ENCODE measurements at places on chromosomes 5 and 9.

GRCh38 chr9:117344892-117345660 is 69.8 kb downstream of the ASTN2 start:
- no peak for DNase-seq
- no peak overlapping the region for H3K4me3 ChIP-seq
- no peaks in the 10 kb centered on the region for H3K36me3 ChIP-seq

DNA sequence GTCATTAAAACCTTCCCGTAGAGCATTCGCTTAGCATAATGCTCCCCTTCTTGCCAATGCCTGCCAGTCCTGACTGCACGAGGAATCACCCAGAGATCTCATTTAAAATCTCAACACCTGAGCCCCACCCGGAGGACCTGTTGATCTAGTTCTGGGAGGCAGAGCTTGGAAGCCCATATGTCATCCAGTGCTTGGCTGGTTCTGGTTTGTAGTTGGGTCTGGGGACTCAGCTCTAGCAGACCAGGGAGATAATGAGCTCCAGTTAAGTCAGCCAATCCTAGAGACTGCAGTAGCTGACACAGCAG is 131.8 kb upstream of the DAP start:
- no peaks in the 10 kb centered on the region for H3K27me3 ChIP-seq
- no peaks in the 10 kb centered on the region for H3K36me3 ChIP-seq
- H3K4me1 ChIP-seq: no peaks in the 10 kb centered on the region
- no peak for DNase-seq
- no peak overlapping the region for H3K27ac ChIP-seq
- H3K4me3 ChIP-seq: no peak overlapping the region

DNA sequence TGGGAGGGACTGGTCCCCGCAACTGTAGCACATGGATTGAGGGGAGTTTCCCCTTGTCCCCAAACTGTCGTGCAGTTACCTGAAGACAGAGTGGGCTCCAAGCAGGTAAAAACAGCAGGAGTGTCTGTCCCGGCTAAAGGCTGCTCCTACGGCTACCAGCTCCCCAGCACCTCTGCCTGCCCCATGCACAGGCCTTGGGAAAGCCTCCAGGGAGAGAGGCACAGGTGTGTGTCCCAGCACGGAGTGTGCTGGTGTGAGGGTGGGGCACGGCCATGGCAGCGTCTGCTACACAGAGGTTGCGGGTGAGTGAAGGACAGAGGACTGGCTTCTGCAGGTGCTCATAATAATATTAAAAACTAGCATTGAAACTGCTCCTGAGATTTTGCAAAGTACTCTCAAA is 30.4 kb downstream of the STC2 start:
- H3K27me3 ChIP-seq: no peaks in the 10 kb centered on the region
- H3K27ac ChIP-seq: no peak overlapping the region
- no peak overlapping the region for H3K4me3 ChIP-seq
- H3K36me3 ChIP-seq: no peaks in the 10 kb centered on the region
- peaks cover 21% of the 10 kb centered on the region for H3K4me1 ChIP-seq

DNA sequence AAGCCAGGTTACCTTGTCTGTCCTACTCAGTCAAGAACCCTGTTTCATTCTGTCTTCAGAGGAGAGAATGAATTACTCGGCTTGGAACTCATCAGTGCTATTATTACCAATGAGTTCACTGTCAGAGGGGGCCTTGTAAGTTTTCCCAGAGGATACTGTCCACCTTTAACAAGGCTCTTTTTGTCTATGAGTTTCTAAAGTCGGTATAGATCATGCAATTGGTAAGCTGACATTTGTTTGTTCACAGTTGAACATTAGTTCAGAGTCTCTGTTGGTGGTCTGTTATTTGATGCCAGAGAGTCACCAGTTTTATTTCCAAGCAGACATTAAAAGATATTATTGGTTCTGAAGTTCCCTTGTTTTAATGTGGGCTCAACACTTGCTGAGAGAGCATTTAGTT is 58.1 kb upstream of the DHFR start:
- H3K27ac ChIP-seq: no peak overlapping the region
- H3K36me3 ChIP-seq: no peaks in the 10 kb centered on the region
- H3K27me3 ChIP-seq: no peaks in the 10 kb centered on the region
- H3K4me3 ChIP-seq: no peak overlapping the region
- H3K4me1 ChIP-seq: peaks cover 6% of the 10 kb centered on the region

GRCh38 chr9:125409217-125409636 is 147.6 kb downstream of the GAPVD1 start:
- no peak for DNase-seq

DNA sequence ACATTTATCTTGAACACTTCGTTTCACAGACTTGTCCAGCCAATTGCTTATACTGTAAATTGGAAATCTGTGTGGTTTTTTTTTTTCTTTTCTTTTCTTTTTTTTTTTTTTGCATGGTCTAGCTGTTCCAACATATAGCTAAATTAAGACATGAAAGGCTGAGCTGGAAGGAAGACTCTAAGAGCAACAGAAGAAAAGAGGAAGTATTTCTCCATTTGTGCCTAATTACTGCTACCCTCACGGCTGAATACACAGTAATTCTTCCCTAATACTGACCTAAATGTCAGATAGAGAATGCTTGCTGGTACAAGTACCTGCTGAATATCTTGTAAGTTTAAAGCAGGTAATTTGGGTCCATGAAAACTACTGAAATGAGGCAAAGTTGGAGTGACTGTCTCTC is 11.0 kb upstream of the HAPLN1 start:
- no peak overlapping the region for H3K4me3 ChIP-seq
- no peaks in the 10 kb centered on the region for H3K4me1 ChIP-seq
- no peak overlapping the region for H3K27ac ChIP-seq
- no peaks in the 10 kb centered on the region for H3K36me3 ChIP-seq
- no peak for DNase-seq
- no peaks in the 10 kb centered on the region for H3K27me3 ChIP-seq

DNA sequence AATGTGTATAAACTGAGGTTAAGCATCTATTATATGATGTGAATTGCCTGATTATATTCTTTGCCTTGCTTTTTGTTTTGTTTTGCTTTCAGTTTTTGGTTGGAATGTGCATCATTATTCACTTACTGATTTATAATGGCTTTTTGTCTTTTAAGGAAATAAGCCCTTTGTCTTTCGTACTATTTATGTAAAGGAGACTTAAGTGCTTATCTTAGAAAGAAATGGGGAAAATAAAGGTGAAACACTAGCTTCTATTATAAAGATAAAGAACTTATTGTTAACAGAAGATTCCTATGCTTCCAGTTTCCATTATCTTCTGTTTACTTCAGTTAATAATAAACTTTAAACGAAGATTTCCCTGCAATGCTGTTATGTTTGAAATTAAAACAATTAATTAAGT is 23.3 kb downstream of the COX7C start:
- H3K36me3 ChIP-seq: no peaks in the 10 kb centered on the region
- no peak overlapping the region for H3K4me3 ChIP-seq
- no peak for DNase-seq
- H3K27me3 ChIP-seq: no peaks in the 10 kb centered on the region
- H3K27ac ChIP-seq: no peak overlapping the region
- no peaks in the 10 kb centered on the region for H3K4me1 ChIP-seq

DNA sequence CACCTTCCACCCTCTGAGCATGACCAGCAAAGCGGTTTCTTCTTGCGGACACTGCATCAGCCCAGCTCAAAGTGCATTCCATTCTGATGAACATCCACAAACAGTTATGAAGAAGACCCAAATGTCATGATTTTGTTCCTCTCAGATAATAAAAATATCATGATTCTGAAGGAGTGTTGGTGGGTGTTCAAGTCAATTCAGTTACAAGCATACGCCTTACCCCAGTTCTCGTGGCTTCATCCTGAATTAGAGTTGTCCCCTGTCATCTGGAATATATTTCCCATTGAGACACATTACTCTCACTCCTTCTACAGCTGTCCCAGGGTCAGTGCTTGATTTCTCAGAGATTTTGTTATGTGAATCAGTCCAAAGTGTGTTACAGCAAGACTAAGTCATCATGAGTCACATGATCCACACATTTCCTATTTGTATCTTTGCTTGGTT is 325.4 kb downstream of the RFX3 start:
- no peaks in the 10 kb centered on the region for H3K27me3 ChIP-seq
- no peaks in the 10 kb centered on the region for H3K4me1 ChIP-seq
- DNase-seq: no peak
- H3K36me3 ChIP-seq: no peaks in the 10 kb centered on the region
- H3K4me3 ChIP-seq: no peak overlapping the region
- H3K27ac ChIP-seq: no peak overlapping the region

- H3K27ac ChIP-seq: no peak overlapping the region
- H3K36me3 ChIP-seq: peaks cover 9% of the 10 kb centered on the region
- no peak overlapping the region for H3K4me3 ChIP-seq
- peak; percentile 68 for DNase-seq
- peaks cover 10% of the 10 kb centered on the region for H3K4me1 ChIP-seq
- H3K27me3 ChIP-seq: no peaks in the 10 kb centered on the region
Observed at GRCh38 chr9:98775831-98776441, 20.4 kb downstream of the ANKS6 start.

DNA sequence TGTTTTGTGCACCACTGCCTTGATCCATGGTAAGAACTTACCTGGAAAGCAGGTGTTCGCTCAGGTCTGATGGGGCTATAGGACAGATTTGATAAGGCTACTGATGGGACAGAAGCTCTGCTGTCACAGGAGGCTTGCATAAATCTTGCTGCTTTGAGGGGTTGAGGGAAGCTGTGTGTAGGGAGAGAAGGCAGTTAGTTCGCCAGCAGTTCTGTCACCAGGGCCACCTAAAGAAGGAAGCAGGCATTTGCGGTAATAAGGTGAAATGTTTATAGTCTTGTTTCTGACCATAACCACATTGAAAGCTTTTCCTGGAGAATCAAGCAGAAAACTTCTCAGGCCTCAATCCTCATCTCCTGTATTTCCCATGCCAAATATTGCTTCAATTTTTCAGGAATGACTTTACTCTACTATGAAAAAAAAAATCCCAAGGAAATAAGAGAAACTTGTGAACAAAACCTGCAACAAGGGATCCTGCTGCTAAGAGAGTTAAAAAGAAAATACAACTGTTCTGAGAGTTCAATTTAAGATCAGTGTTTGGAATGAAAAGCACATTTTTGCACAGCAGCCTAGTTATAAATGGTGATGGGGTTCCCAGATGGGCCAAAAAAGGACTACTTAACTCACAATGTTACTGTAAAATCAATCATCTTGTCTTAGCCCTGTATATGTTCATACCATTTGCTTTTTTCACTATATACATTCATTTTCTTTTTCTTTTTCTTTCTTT is 122.0 kb upstream of the RANBP3L start:
- H3K27ac ChIP-seq: no peak overlapping the region
- H3K4me3 ChIP-seq: no peak overlapping the region
- H3K27me3 ChIP-seq: no peaks in the 10 kb centered on the region
- no peak for DNase-seq

DNA sequence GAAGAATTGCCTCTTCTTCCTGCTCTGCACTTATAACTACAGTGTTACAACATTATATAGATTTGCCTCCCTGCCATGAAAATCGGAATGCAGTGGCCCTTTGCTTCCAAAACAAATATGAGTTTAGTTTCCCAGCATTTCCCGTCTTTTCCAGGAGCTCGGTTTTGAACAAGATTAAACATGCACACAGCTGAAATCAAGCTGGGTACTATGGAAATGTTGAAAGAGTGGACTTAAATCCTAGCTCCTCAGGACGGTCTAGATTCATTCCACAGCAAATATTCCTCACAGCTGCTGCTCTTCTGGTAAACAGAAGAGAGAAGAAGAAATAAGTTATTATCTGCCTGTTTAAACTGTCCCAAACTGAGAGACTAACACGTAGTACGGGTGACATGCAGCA is 161.4 kb downstream of the PIK3R1 start:
- H3K27ac ChIP-seq: no peak overlapping the region
- no peak for DNase-seq
- H3K36me3 ChIP-seq: no peaks in the 10 kb centered on the region
- peaks cover 7% of the 10 kb centered on the region for H3K27me3 ChIP-seq
- H3K4me3 ChIP-seq: no peak overlapping the region
- no peaks in the 10 kb centered on the region for H3K4me1 ChIP-seq

DNA sequence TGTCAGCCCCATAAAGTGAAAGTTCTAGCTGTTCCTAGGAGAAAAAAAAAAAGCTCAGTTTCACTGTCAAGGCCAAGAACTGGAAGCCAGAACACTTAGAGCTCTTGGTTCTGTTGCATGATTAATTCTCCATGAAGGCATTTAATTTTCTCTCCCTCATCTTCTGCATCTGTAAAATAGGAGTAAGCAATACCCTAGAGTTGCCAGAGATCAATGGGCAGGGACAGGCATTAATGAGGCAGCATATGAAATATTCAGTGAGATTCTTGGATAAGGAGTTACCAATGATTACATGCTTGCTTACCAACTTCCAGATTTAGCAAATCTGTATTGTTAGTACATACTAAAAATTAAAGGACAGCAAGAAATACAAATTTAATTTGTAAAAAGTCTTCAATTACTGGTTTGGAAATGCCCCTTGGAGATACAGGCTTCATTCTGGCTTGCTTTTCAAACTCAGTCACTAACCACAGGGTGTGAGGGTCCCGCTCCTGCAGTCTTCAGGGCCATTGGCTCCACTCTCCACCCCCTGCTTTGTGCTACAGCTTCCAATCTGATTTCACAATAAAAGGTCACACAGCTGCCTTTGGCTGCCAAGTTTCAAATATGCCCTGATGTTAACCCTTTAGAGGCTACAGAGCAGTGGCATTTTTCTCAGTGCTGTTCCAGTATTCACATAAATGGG is 624.6 kb downstream of the BNC2 start:
- no peaks in the 10 kb centered on the region for H3K4me1 ChIP-seq
- no peak overlapping the region for H3K4me3 ChIP-seq
- no peaks in the 10 kb centered on the region for H3K27me3 ChIP-seq
- DNase-seq: no peak
- no peak overlapping the region for H3K27ac ChIP-seq
- no peaks in the 10 kb centered on the region for H3K36me3 ChIP-seq

DNA sequence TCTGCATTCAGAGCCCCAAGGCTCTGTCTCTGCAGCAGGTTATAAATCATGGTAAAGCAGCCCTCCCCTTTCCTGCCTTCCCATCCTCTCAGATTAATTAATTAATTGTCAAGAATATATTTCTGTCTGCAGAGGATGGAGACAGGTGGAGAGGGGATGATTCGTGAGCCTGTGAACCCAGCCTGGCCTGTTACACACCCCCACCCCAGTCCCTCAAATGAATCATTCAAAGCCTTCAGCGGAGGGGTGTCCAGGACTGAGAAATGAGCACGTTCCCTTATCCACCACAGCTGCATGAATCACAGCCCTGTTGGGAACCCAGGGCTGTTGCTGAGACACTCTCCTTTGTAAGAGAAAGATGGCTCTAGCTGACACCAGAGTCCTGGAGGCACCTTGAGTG is 56.0 kb downstream of the NIPAL4 start:
- peaks cover 17% of the 10 kb centered on the region for H3K4me1 ChIP-seq
- peaks cover 2% of the 10 kb centered on the region for H3K36me3 ChIP-seq
- no peak overlapping the region for H3K4me3 ChIP-seq
- H3K27me3 ChIP-seq: no peaks in the 10 kb centered on the region

- H3K4me1 ChIP-seq: peaks cover 23% of the 10 kb centered on the region
- no peaks in the 10 kb centered on the region for H3K36me3 ChIP-seq
- peak overlapping the region; percentile 71 for H3K27ac ChIP-seq
- H3K4me3 ChIP-seq: no peak overlapping the region
- H3K27me3 ChIP-seq: no peaks in the 10 kb centered on the region
- DNase-seq: peak; percentile 97
Observed at GRCh38 chr9:121725008-121725775, 73.8 kb downstream of the DAB2IP start.

- H3K27ac ChIP-seq: no peak overlapping the region
- H3K27me3 ChIP-seq: no peaks in the 10 kb centered on the region
- no peaks in the 10 kb centered on the region for H3K36me3 ChIP-seq
- no peaks in the 10 kb centered on the region for H3K4me1 ChIP-seq
Observed at GRCh38 chr9:108108852-108109448, 619.4 kb upstream of the KLF4 start.

- no peaks in the 10 kb centered on the region for H3K27me3 ChIP-seq
- H3K4me3 ChIP-seq: no peak overlapping the region
- no peak overlapping the region for H3K27ac ChIP-seq
- H3K36me3 ChIP-seq: peaks cover 5% of the 10 kb centered on the region
- H3K4me1 ChIP-seq: no peaks in the 10 kb centered on the region
Observed at GRCh38 chr9:137816531-137817235, 60.9 kb upstream of the CACNA1B start.

Data from endothelial cell of umbilical vein (primary cell).